ENCODE measurements at places on chromosomes 7 and 10. TPM values are rescaled to one million over a fixed set of nuclear protein-coding genes. Genes with fewer than 3 reads are reported as not detected.

Gene KLF14
- not detected for total RNA-seq

Gene ANKRD30A
- total RNA-seq, result not detected

Gene H2BK1
- total RNA-seq, result not detected

Gene KNDC1
- total RNA-seq, result 2.6 TPM

Gene ANXA8L1
- 0.59 TPM for total RNA-seq

Gene CH25H
- 0.22 TPM for total RNA-seq

Gene KLLN
- 1.4 TPM for total RNA-seq

DNA sequence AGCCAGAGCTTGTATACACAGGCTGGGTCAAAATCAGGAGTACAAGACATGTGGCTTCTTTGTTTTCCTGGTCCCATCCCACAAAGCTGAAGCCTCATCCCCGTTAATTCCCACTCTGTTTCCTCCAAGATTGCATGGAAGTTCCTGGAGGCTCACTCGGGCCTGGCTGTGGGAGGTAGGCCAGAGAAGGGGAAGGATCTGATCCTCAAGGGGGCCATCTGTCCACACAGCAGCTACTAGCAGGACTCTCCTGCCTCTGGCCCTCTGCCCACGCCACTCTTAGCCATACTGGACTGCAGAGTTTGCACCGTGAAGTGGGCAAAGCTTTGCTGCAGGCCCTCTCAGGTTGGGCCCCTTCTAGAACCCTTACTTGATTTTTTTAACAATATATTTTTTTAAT, 160.6 kb downstream of the FGFR2 start:
- no peak overlapping the region for H3K27ac ChIP-seq
- DNase-seq, result no peak
- H3K36me3 ChIP-seq, result no peaks in the 10 kb centered on the region
- H3K4me3 ChIP-seq, result no peak overlapping the region

- no peak overlapping the region for H3K27ac ChIP-seq
- H3K36me3 ChIP-seq, result no peaks in the 10 kb centered on the region
- H3K4me1 ChIP-seq, result no peaks in the 10 kb centered on the region
- no peak for DNase-seq
These were observed 277.6 kb upstream of the IGFBP3 start for GRCh38 chr7:46198701-46199100.

GRCh38 chr7:28981161-28981465, 23.0 kb upstream of the TRIL start:
- H3K4me1 ChIP-seq, result peaks cover 5% of the 10 kb centered on the region
- no peaks in the 10 kb centered on the region for H3K36me3 ChIP-seq
- H3K27me3 ChIP-seq, result no peaks in the 10 kb centered on the region

- no peaks in the 10 kb centered on the region for H3K27me3 ChIP-seq
- H3K36me3 ChIP-seq, result no peaks in the 10 kb centered on the region
- no peak overlapping the region for H3K4me3 ChIP-seq
These were observed 413.9 kb upstream of the AUTS2 start for GRCh38 chr7:69184339-69184738.

DNA sequence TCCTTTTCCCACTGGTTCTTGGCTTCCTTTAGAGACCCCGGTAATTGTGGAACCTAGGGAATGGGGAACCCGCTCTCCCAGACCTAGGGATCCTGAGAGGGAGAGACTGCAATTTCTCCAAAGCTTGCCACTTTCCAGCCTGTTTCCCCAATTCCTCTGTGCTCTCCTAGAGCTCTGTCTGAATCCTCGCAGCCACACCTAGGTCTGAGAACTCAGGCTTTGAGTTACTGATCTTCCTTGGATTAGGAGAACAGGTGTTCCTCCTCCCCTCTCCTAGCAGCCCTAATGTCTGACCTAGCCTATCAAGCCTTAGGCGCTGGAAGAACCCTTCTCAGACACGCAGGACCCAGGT, 20.0 kb downstream of the WNT8B start:
- H3K4me1 ChIP-seq, result peaks cover 9% of the 10 kb centered on the region
- no peak overlapping the region for H3K27ac ChIP-seq
- no peak overlapping the region for H3K4me3 ChIP-seq
- H3K27me3 ChIP-seq, result peaks cover 47% of the 10 kb centered on the region
- H3K36me3 ChIP-seq, result no peaks in the 10 kb centered on the region
- DNase-seq, result no peak

GRCh38 chr10:75617485-75618155, 186.2 kb downstream of the LRMDA start:
- no peaks in the 10 kb centered on the region for H3K36me3 ChIP-seq
- DNase-seq, result no peak
- H3K27me3 ChIP-seq, result peaks cover 7% of the 10 kb centered on the region
- H3K27ac ChIP-seq, result no peak overlapping the region
- no peak overlapping the region for H3K4me3 ChIP-seq

DNA sequence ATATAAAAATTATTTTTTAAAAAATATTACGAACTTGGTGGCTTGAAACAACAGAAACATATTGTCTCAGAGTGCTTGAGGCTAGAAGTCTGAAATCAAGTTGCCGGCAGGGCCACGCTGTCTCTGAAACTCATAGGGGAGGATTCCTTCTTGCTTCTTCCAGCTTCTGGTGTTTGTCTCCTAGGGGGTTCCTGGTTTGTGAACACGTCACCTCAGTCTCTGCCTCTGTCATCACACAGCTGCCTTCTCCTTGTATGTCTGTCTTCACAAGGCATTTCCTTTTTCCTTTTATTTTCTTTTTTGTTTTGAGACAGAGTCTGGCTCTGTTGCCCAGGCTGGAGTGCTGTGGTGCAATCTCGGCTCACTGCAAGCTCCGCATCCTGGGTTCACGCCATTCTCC, 12.7 kb upstream of the SNX8 start:
- H3K4me3 ChIP-seq, result no peak overlapping the region
- no peak for DNase-seq
- no peak overlapping the region for H3K27ac ChIP-seq
- no peaks in the 10 kb centered on the region for H3K4me1 ChIP-seq
- no peaks in the 10 kb centered on the region for H3K27me3 ChIP-seq

- DNase-seq, result no peak
- peaks cover 4% of the 10 kb centered on the region for H3K27me3 ChIP-seq
- no peak overlapping the region for H3K4me3 ChIP-seq
- H3K36me3 ChIP-seq, result no peaks in the 10 kb centered on the region
- H3K27ac ChIP-seq, result no peak overlapping the region
These were observed 15.0 kb downstream of the TSPAN33 start for GRCh38 chr7:129159539-129159938.

DNA sequence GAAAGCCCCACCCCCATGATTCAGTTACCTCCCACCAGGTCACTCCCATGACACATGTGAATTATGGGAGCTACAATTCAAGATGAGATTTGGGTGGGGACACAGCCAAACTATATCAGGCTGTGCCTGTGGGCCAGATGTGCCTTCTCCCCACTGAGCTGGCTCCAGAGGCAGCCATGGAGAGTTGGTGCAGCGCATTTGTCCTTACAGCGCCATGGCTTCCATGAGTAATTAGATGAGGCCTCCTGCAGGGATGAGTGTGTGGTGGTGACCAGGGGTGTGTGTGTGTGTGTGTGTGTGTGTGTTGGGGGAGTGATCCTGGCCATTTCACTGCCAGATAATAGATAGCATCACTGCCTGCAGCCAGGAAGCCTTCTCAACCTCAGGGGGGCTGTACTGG, 94.6 kb downstream of the FANK1 start:
- no peaks in the 10 kb centered on the region for H3K36me3 ChIP-seq
- H3K4me3 ChIP-seq, result no peak overlapping the region
- H3K27ac ChIP-seq, result no peak overlapping the region
- H3K4me1 ChIP-seq, result peaks cover 6% of the 10 kb centered on the region
- DNase-seq, result no peak

DNA sequence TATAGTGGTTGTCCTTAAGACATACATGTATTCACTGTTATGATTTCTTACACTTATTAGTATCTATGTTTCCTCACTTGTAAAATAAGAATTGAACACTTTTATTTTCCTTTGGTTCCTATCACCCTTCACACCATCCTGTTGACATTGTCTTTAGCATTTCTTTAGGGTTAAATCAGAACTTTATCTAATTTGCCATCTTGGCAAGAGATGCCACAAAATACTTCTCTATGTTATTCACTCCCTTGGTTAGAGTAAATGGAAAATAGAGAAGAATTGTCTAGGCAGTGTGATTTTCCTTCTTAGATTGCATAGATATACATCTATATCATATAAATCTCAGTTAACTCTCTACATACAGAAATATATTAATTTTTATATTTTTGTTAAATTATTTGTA, 204.7 kb downstream of the SEMA3D start:
- no peak for DNase-seq
- H3K4me3 ChIP-seq, result no peak overlapping the region
- H3K4me1 ChIP-seq, result no peaks in the 10 kb centered on the region
- H3K27me3 ChIP-seq, result no peaks in the 10 kb centered on the region

- H3K27ac ChIP-seq, result no peak overlapping the region
- H3K27me3 ChIP-seq, result peaks cover 40% of the 10 kb centered on the region
- no peak for DNase-seq
- peaks cover 11% of the 10 kb centered on the region for H3K4me1 ChIP-seq
- H3K4me3 ChIP-seq, result no peak overlapping the region
These were observed 115.5 kb downstream of the BUB3 start for GRCh38 chr10:123269675-123270074.

DNA sequence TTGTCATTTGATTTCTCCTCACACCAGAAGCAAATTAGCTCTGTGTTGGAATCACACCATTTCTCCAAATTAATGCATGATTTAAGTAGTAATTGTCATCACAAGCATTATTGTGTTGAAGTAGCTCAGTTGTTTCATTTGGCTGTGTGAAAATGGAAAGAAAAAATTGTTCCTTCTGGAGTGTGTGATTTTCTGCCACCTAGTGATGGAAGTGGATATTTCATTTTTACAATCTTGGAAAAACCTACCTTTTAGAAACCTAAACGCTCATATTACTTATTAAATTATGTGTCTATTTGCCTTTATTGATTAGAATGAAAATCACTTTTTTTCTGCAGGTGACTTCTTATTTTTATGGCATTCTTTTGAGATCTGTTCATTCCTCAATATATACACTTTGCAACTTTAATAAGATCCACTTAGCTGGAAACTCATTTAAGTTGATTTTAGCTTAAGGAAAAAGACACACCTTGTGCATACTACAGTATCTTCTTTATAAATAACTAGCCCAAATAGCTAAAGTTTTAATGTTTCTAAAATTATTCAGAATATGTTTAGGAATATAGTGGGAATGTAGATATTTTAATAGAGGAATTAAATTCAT, 50.0 kb downstream of the SRI start:
- no peaks in the 10 kb centered on the region for H3K27me3 ChIP-seq
- no peaks in the 10 kb centered on the region for H3K4me1 ChIP-seq
- no peaks in the 10 kb centered on the region for H3K36me3 ChIP-seq
- peak; percentile 0 for DNase-seq
- no peak overlapping the region for H3K27ac ChIP-seq

DNA sequence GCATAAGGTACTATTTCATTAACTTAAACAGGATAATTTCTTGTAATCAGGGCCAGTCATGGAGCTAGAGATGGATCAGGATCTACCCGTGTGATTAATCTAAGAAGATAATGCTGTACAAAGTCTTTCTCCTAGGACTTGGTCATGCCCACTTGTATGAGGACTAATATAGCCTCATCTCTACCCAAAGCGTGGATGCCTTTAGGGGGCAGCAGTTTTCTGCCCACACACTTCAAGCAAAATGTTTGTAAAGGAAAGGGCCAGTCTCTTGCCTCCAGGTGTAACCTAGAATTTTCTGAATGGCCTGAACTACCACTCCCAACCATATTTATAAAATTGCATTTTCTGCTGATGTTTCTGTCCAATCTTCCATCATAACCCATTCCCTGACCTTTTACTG, 764.0 kb upstream of the IGFBP3 start:
- no peaks in the 10 kb centered on the region for H3K27me3 ChIP-seq
- no peaks in the 10 kb centered on the region for H3K4me1 ChIP-seq
- no peak overlapping the region for H3K27ac ChIP-seq
- no peak overlapping the region for H3K4me3 ChIP-seq

DNA sequence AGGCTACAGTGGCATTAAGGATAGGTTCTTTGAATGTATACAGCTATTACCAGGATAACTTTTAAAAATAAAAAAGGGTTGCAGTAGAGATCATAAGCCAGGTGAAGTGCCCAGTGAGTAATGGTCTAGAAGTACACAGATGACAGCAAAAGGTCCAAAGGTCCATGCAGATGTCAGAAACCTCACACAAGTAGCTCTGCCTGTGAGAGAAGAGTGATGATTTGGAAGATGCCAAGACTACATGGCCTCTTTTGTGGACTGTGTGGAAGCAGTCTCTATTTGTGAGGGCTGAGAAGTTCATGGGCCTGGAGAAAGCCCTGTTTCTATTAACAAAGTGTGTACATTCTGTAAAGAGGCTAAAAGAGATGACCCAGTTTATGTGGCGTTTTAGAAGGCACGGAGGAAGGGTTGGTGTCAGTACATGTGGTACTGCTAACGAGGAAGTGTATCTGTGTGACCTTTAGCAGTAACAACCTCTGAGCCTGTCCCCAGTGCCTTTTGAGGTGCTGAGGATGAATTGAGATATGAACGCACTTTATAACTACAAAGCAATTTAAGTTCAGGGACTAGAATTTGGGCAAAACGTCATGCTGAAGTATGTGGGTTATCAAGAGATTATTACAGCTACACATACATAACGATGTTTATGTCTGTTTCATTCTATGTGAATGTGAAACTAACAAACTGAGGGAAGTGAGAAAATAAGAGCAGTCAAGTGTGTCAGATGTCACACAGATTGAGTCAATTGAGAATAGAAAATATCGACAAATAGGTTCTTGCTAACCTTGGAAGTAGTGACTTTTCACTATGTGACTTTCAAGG, 7.6 kb downstream of the CYCS start:
- H3K4me1 ChIP-seq, result no peaks in the 10 kb centered on the region
- peaks cover 24% of the 10 kb centered on the region for H3K36me3 ChIP-seq
- H3K27ac ChIP-seq, result no peak overlapping the region
- no peaks in the 10 kb centered on the region for H3K27me3 ChIP-seq
- DNase-seq, result no peak

DNA sequence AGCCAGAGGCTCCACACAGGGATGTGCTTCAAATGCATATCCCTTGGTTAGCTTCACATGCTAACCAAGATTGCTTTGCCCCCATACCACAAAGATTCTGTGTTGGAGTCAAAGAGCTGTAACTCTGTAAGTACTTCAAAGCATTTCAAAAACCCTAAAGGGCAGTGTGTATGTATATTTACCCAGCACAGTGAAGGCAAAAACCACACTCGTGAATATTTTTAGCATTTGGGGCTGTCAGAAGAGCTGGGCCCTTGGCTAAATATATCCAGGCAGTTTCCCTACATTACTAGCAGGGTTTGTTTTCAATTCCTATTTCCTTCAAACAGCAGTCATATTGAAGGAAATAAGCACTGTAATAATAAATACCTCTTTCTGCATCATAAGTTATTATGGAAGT, 84.2 kb upstream of the STEAP1B start:
- no peak for DNase-seq
- H3K4me3 ChIP-seq, result no peak overlapping the region
- H3K4me1 ChIP-seq, result peaks cover 27% of the 10 kb centered on the region
- H3K27ac ChIP-seq, result peak overlapping the region; percentile 42
- no peaks in the 10 kb centered on the region for H3K36me3 ChIP-seq

All from astrocyte (in vitro differentiated cells and primary cell).